ENCODE measurements at places on chromosomes 2 and 18. TPM values are rescaled to one million over a fixed set of nuclear protein-coding genes. Genes with fewer than 3 reads are reported as not detected.
A peak's percentile ranks its signal among the peaks of the same experiment; 100 is the strongest.

DNA sequence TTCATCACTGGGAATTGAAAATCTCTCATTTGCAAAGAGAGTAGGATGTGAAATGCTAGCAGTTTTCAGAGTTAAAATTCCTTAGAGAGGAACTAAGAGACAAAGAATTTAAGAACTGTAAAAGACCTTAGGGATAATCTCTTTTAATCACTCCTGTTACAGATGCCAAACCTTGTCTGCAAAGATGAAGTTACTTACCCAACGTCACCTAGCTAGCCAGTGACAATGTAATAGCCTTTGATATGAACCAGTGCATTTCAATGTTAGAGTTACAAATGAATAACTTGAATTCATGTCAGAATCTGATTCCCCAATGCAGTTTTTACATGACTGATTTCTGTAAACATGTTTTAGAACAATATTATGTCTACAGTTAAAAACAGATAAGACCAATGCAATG lies 190.1 kb downstream of the LRP1B start:
- DNase-seq, result no peak

The CARF gene
- 12.0 TPM for total RNA-seq

- no peak for DNase-seq
These were observed 50.9 kb downstream of the ADCYAP1 start for GRCh38 chr18:955384-956066.

GRCh38 chr2:224517963-224518362 lies 67.2 kb downstream of the CUL3 start:
- DNase-seq, result no peak

GRCh38 chr18:76712511-76713140 lies 109.7 kb upstream of the ZNF236 start:
- no peak for DNase-seq

The DNER gene
- total RNA-seq, result not detected

DNA sequence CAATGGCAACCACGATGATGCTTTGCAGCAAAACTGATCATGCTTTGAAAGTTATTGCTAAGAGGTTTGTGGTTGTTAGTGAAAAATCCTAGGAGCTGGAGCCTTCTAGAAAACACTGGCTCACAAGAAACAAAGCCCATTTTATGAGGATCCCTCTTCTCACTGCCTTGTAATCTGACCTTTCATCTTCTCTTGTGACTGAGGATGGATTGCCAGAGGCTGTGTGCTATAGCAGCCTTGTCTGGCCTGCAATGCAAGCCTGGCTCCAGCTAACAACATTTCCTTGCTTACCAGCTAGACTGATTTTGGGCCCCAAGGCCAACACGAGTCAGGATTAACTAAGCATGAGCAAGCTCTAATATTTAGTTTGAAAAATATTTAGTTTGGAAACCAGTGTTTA lies 13.1 kb downstream of the PIEZO2 start:
- DNase-seq, result no peak

GRCh38 chr2:25400169-25400568 lies 58.4 kb upstream of the DNMT3A start:
- DNase-seq, result no peak

The VWC2L gene
- total RNA-seq, result not detected

GRCh38 chr18:58844871-58845270 lies 19.8 kb upstream of the ZNF532 start:
- DNase-seq, result no peak

- DNase-seq, result no peak
These were observed 114.2 kb downstream of the ZNF521 start for GRCh38 chr18:25237571-25238267.

The ASXL3 gene
- not detected for total RNA-seq

The SCG2 gene
- total RNA-seq, result not detected

DNA sequence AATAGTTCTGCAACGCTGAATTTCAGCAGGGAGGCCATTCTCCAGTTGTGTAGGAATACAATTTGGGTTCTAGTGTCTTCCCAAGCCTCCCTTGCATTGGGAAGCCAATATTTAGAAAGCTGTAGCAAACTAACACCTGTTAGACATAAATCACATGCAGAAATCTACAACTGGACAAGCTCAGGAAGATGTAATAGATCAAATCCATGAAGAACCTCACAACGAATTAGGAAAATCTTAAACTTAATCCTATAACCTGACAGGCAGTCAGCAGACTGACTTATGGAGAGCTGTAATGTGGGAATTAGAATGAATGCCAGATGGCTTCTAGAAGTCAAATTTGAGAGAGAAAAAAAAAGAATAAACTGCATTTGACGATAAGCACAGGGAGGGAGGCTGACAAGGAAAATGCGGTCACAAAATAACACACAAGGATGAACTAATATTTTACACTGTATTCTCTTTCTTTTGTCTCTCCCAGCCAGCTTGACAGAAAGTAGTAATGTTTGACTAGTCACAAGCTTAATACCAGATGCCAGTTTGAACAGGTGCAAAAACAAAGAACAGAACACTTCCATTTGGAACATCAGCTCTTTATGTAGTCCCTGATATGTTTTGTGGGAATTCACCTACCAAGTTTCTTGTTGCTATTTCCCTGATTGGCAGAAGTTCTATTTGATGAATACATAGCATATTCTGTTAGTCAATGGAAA lies 50.8 kb upstream of the FANCL start:
- no peak for DNase-seq

- peak; percentile 47 for DNase-seq
These were observed 2.1 kb downstream of the RRM2 start for GRCh38 chr2:10124538-10125045.

DNA sequence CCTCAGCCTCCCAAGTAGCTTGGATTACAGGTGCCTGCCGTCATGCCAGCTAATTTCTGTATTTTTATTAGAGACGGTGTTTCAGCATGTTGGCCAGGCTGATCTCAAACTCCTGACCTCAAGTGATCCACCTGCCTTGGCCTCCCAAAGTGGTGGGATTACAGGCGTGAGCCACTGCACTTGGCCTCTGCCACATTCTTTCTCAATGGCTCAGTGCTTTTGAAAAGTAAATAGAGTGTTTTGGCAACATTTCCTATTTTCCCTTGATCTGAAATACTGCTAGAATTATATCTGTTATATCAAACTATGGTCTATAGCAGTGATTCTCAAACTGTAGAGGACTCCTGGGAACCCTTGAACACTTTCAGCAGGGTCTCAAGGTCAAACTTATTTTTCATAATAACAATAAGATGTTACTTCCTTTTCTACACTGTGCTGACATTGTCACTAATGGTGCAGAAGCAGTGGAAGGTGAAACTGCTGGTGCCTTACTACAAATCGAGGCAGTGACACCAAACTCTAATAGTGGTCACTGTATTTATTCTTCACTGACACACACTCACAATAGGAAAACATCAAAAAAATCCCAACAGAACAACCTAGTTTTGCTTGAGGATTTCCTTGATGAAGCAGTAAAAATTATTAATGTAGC lies 10.6 kb downstream of the DAW1 start:
- DNase-seq, result no peak

- no peak for DNase-seq
These were observed 13.2 kb downstream of the MAPRE2 start for GRCh38 chr18:35054401-35054800.

DNA sequence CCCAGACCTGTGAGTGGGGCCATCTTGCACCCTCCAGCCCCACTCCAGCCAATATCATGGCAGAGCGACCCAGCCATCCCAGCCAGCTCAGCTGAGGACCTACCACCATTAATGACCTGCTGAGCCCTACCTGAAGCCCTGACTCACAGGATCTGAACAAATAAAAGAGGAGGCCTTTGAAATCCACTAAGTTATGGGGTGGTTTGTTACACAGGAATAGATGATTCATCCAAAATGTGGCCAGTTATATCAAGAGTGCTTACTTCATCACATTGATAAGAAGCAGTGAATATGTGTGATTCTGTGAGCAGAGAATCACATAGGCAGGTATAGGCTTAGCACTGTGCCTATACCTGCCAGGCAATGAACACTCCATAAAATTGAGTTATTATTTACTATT lies 34.7 kb upstream of the FAM124B start:
- no peak for DNase-seq

The DSG4 gene
- not detected for total RNA-seq

- no peak for DNase-seq
These were observed 104.8 kb downstream of the MAP4K4 start for GRCh38 chr2:101802329-101802728.

- DNase-seq, result peak; percentile 69
These were observed 74.7 kb downstream of the HNRNPLL start for GRCh38 chr2:38528008-38528442.

The PLEKHH2 gene
- total RNA-seq, result 4.5 TPM

DNA sequence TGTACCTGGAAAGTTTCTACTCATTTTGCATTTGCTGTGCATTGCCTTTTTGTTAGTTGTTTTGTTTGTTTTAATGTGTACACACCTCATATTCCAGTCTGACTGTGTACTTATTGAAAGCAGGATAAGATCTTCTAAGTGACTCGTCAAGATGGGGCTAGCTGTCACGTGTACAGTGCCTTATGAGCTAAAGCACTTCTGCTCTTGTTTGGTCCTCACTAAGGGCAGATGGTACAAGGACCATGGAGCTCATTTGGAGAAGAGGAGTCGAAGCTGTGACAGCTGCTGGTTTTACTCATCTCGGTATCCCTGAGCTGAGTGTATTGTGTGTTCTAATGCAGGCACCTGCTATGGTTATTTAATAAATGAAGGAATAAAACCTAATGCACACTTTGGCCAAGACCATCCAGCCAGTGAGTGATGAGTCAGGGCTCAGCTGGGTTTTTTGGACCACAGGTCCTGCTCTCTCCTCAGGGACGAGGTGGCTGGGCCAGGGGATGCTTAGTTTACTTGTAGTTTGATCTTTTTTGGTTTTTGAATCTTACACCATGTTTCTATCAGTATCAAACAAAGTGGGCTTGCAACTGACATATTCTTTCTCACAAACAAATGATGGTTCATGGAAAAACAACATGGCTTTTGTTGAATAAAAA lies 152.5 kb upstream of the APCDD1 start:
- no peak for DNase-seq

DNA sequence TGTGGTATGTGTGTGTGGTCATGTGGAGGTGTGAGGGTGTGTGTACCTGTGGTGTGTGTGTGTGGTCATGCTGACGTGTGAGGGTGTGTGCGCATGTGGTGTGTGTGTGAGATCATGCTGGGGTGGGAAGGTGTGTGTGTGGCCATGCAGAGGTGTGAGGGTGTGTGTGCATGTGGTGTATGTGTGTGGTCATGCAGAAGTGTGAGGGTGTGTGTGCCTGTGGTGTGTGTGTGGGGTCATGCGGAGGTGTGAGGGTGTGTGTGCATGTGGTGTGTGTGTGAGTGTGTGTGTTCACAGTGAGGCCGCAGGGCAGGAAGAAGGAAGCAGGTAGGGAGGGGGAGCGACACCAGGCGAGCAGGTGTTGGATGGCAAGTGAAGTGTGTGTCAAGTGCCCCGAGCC lies 259.0 kb downstream of the LOXHD1 start:
- no peak for DNase-seq

DNA sequence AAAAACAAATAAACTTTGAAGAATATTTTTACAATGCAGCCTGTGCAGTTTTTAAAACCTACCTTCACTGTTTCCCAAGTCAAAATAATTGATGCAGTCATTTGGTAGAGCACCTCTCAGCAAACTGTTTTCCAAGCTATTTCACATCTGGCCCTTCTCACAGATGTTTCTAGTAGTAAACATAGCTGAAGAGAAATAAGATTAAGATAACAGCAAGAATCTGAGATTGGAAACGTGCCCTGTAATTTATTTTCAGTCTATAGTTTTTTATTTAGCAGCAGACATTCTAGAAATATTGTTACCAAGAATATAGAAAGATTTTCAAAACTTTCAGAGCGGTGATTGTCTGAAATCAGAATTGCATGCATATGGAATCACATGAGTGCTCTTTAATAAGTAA lies 440.2 kb downstream of the TRIB2 start:
- DNase-seq, result no peak

DNA sequence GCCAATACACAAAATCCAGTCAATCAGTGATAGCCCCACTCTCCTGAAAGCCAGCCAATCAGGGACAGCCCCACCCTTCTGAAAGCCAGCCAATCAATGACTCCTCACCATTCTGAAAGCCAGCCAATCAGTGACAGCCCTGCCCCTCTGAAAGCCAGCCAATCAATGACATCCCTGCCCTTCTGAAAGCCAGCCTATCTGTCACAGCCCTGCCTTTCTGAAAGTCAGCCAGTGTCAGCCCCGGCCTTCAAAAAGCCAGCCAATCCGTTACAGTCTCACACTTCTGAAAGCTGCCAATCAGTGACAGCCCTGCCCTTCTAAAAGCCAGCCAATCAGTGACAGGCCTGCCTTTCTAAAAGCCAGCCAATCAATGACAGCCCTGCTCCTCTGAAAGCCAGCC lies 95.9 kb upstream of the HDAC4 start:
- DNase-seq, result no peak

The RNF152 gene
- total RNA-seq, result 0.12 TPM

The NOSTRIN gene
- not detected for total RNA-seq

DNA sequence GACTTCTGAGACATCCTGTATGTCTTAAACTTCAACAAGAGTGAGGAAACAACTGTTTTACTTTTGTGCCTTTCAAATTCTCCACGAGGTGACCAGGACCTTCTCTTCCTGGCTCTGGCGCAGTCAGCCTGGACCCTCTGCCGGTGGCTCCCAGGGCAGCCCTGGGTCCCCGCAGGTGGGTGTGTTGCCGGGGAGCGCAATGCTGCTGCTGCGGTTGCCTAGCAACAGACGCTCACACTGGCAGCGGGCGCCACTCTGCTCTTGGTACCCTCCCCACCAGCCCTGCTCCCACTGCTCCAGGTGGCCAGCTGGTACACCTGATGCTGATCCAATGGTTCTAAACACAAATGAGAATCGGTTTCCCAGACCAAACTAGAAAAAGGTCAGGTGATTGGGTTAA lies 58.7 kb downstream of the GNAL start:
- DNase-seq, result no peak

The EFHD1 gene
- 1.0 TPM for total RNA-seq

The ANKRD23 gene
- 4.4 TPM for total RNA-seq

DNA sequence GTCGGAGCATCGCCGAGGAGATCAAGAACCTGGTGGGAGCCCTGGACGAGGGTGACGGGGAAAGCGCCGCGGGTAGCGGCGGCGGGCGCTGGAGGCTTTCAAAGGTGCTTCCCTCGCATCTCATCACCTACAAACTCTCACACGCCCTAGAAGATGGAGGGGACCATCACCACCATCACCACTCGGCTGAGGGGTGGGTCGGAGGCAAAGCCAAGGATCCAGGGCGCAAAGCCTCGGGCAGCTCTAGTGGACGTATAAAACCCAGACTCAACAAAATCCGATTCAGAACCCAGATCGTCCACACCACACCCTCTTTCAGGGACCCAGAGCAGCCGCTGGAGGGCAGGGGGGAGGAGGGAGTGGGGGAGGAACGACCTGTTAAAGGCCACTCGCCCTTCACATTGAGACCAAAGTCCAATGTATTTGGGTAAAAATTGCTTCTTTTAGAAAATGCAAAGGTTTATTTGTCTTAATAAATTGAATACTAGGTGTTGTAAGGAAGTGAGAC lies 1.5 kb downstream of the SOWAHC start:
- DNase-seq, result no peak

- DNase-seq, result no peak
These were observed 40.5 kb downstream of the LONRF2 start for GRCh38 chr2:100281521-100282438.

The SP140 gene
- total RNA-seq, result 109 TPM

- DNase-seq, result no peak
These were observed 7.5 kb downstream of the SLC39A10 start for GRCh38 chr2:195664528-195664927.

The DCC gene
- total RNA-seq, result not detected
